ENCODE measurements at places on chromosomes 1 and 21. TPM values are rescaled to one million over a fixed set of nuclear protein-coding genes. Genes with fewer than 3 reads are reported as not detected.
A peak's percentile ranks its signal among the peaks of the same experiment; 100 is the strongest.

DNA sequence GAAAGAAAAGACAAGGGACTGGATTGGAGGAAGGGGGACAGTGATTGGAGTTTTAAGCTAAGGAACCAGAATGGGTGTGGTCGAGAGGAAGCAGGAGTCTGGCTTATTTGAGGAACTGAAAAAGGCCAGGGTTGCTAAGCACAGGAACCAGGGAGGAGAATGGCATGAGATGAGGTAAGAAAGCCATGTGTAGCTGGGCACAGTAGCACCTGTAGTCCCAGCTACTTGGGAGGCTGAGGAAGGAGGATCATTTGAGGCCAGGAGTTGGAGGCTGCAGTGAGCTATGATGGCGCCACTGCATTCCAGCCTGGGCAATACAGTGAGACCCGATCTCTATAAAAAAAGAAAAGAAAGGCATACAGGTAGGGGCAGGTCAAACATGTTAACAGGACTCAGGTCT, 8.1 kb upstream of the KHDRBS1 start:
- H3K27me3 ChIP-seq, result no peaks in the 10 kb centered on the region
- no peaks in the 10 kb centered on the region for H3K36me3 ChIP-seq
- H3K4me3 ChIP-seq, result no peak overlapping the region
- DNase-seq, result no peak
- no peaks in the 10 kb centered on the region for H3K4me1 ChIP-seq

DNA sequence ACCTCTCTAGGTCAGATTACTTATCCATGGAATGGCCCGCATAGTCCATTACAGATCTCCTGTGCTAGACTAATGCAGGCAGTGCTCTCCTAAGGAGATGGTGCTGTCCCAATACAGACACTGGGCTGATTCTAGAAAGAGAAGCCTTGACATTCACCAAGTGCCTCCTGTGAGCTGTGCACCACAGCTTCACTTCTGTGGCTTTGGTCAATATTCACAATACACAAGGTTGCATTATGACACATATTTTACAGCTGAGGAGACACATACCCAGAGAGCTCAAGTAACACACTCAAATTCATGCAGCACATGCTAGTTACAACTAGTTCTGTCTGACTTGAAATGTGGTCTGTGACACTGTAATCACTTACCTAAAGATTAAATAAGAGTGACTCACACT, 59.4 kb upstream of the LRRC8B start:
- no peak overlapping the region for H3K27ac ChIP-seq
- no peaks in the 10 kb centered on the region for H3K36me3 ChIP-seq
- no peaks in the 10 kb centered on the region for H3K27me3 ChIP-seq
- no peak overlapping the region for H3K4me3 ChIP-seq
- no peaks in the 10 kb centered on the region for H3K4me1 ChIP-seq

- H3K4me1 ChIP-seq, result peaks cover 19% of the 10 kb centered on the region
- H3K27ac ChIP-seq, result no peak overlapping the region
- DNase-seq, result no peak
- H3K4me3 ChIP-seq, result no peak overlapping the region
Measured at GRCh38 chr1:6157528-6158174, 22.5 kb downstream of the CHD5 start.

DNA sequence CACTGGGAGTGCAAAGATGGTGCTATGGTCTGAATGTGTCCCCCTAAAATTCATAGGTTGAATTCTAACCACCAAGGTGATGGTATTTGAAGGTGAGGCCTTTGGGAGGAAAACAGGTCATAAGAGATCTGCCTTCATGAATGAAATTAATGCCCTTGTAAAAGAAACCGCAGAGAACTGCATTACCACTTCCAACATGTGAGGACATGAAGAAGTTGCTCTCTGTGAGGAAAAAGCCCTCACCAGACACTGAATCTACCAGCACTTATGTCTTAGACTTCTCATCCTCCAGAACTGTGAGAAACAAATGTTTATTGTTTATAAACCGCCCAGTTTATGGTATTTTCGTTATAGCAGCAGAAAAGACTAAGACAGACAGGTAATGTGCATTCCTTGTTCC, 224.7 kb upstream of the C1orf87 start:
- no peaks in the 10 kb centered on the region for H3K27me3 ChIP-seq
- no peak overlapping the region for H3K27ac ChIP-seq
- H3K4me1 ChIP-seq, result no peaks in the 10 kb centered on the region

GRCh38 chr21:32457360-32457840, 44.9 kb downstream of the EVA1C start:
- H3K4me1 ChIP-seq, result peaks cover 8% of the 10 kb centered on the region
- no peak for DNase-seq
- no peak overlapping the region for H3K4me3 ChIP-seq
- no peaks in the 10 kb centered on the region for H3K36me3 ChIP-seq
- no peaks in the 10 kb centered on the region for H3K27me3 ChIP-seq

DNA sequence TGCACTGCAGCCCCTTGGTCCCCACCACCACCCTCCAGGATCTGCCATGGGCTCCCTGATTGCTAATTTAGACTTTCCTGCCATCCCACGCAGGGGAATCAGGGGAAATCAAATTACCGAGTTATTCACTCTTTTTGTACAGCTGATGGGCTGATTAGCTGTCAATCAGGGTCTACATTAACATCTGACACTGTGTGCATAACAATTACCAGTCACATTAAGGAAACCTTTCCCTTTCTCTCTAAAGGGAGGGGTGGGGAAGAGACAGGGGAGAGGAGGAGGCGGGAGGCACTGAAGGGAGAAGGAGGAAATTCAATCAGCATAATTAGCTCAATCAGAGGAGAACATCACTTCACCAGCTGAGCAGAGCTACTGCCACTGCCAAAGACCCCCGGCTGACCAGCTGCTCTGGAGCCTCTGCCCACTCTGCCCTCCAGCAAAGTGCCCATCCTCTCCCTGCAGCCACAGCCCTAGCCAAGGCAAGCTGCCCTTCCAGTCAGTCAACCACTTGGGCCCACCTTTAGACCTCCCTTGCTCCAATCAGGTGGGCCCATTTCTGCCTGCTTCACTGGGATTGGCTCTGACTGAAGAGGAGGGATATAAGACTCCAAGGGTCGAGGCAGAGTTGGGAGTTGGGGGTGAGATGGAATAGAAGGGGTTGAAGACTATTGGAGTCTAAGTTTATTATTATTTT, 199.3 kb upstream of the ZC3H12A start:
- H3K27me3 ChIP-seq, result peaks cover 2% of the 10 kb centered on the region
- no peak overlapping the region for H3K27ac ChIP-seq
- DNase-seq, result no peak
- H3K4me1 ChIP-seq, result peaks cover 8% of the 10 kb centered on the region
- no peaks in the 10 kb centered on the region for H3K36me3 ChIP-seq

DNA sequence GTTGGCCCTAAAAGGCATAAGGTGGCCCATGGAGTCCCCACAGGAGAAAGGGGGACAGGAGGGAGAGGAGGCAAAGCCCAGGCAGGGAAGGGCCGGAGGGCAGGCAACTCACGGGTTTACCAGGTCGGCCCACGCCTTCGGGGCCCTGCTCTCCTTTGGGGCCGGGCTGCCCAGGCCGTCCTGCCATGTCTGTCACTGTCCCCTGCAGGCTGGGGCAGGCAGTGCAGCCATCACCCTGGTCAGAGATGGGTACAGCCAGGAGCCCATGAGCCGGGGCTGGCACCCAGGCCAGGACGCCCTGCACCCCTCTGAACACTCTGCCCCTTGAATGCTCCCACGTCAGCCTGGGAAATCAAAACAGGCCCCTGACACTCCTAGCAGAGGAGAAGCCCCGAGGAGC, 19.8 kb downstream of the COL16A1 start:
- no peak overlapping the region for H3K27ac ChIP-seq
- no peak for DNase-seq
- H3K27me3 ChIP-seq, result no peaks in the 10 kb centered on the region
- H3K4me3 ChIP-seq, result no peak overlapping the region
- peaks cover 72% of the 10 kb centered on the region for H3K36me3 ChIP-seq

DNA sequence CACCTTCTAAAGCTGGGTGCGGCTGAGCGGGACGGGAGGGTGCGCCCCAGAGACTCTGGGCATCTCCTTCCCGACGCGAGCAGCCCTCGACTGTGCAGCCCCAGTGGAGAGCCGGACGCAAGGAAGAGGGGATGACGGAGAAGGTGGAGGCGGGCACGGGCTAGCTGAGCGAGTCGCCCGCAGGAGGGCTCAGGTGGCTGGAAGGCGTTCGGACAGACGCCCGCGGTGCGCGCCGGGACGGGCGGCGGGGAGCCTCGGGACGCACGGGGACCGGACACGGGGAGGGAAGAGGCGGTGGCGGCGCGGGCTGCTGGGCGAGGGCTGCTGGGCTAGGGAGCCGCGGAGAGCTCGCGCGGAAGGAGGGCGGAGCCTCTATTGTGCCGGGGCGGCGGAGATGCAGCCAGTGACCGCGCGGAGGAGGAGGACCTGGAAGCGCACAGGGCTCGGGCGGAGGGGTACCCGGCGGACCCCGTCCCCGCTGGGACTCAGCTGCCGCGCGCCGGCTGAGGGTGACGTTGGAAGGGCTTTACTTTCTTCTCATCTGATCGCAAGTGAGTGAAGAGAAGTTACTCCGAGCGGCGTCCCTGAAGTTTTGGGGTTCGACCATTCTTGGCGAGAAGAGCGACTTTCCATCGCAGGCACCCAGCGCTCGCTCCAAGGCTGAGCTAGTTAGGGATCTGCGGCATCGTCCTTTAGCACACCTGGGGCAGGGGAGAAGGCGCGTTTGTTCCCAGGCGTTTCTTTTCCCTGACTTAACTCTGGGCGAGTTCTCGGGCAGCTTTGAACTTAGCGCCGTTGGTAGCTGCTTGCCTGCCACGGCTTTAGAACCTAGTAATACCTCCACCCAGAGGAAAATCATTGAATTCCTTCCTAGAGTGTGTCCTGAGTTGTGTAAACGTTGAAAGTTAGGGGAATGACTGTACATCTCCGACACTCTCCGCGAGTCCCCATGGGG, at the start of gene OLFML2B:
Gene OLFML2B, minus strand, starts transcription at position 323 of the 955 bp plus-strand sequence. CDS start 439 bp downstream, outside the sequence.
- H3K4me1 ChIP-seq, result peaks cover 22% of the 10 kb centered on the region
- peak within 1 kb of the TSS; percentile 84 for H3K27ac ChIP-seq
- H3K4me3 ChIP-seq, result peak within 1 kb of the TSS; percentile 81
- peaks cover 20% of the 10 kb centered on the region for H3K27me3 ChIP-seq

- H3K4me1 ChIP-seq, result peaks cover 21% of the 10 kb centered on the region
- no peak for DNase-seq
- H3K36me3 ChIP-seq, result no peaks in the 10 kb centered on the region
- peaks cover 2% of the 10 kb centered on the region for H3K27me3 ChIP-seq
- no peak overlapping the region for H3K4me3 ChIP-seq
- H3K27ac ChIP-seq, result no peak overlapping the region
Measured at GRCh38 chr1:19033926-19034680, 77.6 kb upstream of the IFFO2 start.

DNA sequence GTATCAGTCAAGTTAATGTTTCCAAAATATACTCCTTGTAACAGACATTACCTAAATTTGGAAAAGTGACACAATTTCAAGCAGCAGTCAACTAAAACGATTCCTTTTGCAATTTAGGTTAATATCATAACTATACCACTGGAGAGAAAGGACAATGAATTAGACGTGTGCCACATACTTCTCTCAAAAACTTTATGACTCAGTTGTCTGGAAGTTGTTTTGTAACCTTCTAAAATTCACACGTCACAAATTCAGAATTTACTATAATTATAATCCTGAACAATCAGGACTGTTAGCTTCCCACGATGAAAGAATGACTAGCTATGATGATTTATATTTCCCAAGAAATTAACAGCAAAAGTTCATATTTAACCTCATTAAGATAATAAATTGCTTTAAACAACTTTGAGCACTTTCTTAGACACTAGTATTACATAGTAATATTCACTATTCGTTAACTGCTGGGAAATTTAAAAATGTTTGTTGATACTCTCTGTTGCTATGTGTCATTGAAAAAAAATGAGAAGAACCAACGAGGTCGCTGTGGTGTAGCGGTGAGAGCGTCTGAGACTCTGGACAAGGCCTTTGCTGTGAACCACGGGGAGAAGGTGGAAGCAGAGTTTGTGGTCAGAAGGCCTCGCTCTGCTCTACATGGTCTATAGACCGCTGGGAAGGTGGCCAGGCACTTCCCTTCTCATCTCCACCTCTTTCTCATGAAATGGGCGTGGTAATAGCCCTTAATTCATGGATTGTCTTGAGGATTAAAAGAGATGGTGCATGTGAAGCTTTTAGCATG, 27.9 kb upstream of the BATF3 start:
- H3K36me3 ChIP-seq, result peaks cover 2% of the 10 kb centered on the region
- DNase-seq, result no peak
- H3K4me1 ChIP-seq, result no peaks in the 10 kb centered on the region
- no peak overlapping the region for H3K27ac ChIP-seq

GRCh38 chr21:39869141-39869818, 2.0 kb downstream of the PCP4 start:
- no peak overlapping the region for H3K4me3 ChIP-seq
- peaks cover 21% of the 10 kb centered on the region for H3K4me1 ChIP-seq
- H3K36me3 ChIP-seq, result peaks cover 5% of the 10 kb centered on the region
- DNase-seq, result no peak

- H3K27ac ChIP-seq, result peak overlapping the region; percentile 73
- H3K4me1 ChIP-seq, result peaks cover 20% of the 10 kb centered on the region
- H3K27me3 ChIP-seq, result no peaks in the 10 kb centered on the region
- peaks cover 15% of the 10 kb centered on the region for H3K36me3 ChIP-seq
- H3K4me3 ChIP-seq, result peak overlapping the region; percentile 84
Measured at GRCh38 chr1:150282558-150282958, 204 bp downstream of the CIART start.

- peaks cover 7% of the 10 kb centered on the region for H3K4me1 ChIP-seq
- DNase-seq, result no peak
- H3K27ac ChIP-seq, result no peak overlapping the region
- H3K4me3 ChIP-seq, result no peak overlapping the region
- no peaks in the 10 kb centered on the region for H3K27me3 ChIP-seq
Measured at GRCh38 chr1:93851878-93852277, 27.1 kb downstream of the DNTTIP2 start.

- no peak overlapping the region for H3K4me3 ChIP-seq
- DNase-seq, result no peak
- H3K27me3 ChIP-seq, result no peaks in the 10 kb centered on the region
- no peaks in the 10 kb centered on the region for H3K4me1 ChIP-seq
Measured at GRCh38 chr1:217363319-217363718, 267.6 kb downstream of the GPATCH2 start.

TNFRSF14 gene
- 20.4 TPM for total RNA-seq

GJC2 gene
- total RNA-seq, result 10.4 TPM

TP73 gene
- 0.30 TPM for total RNA-seq

USH2A gene
- total RNA-seq, result 0.20 TPM

OR2L13 gene
- 2.6 TPM for total RNA-seq
